ENCODE measurements at places on chromosomes 11 and 22.

DNA sequence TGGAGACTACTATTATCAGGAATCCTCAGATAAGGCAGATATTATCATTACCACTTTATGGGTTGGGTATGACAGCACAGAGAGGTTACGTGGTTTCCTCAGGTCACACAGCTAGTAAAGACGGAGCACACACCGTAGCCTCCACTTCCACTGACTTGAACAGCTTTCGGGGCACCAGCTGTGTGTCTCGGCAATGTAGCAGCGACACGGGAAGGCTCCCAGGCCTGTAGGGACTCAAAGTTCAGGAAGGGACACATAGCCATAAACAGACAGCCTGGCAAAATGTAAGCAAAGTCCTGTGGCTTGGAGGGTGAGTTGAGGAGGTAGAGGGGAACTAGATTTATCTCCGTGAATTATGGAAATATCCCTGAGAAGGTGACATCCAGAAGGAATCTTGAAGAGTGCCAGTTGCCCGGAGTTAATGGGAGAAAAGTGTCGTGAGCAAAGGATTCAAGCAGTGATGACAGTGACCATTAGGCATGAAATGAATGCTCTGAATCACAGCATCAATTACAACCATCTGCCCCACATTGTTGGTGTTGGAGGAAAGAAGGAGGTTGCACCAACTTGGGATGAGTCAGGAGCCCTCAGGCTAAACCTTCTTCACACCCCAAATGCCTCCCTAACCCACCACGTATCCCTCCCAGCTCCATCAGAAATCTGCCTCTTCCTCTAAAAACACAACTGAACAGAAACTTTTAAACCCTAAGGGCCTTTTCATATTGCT lies 106.7 kb upstream of the ASPHD2 start:
- no peak for DNase-seq

DNA sequence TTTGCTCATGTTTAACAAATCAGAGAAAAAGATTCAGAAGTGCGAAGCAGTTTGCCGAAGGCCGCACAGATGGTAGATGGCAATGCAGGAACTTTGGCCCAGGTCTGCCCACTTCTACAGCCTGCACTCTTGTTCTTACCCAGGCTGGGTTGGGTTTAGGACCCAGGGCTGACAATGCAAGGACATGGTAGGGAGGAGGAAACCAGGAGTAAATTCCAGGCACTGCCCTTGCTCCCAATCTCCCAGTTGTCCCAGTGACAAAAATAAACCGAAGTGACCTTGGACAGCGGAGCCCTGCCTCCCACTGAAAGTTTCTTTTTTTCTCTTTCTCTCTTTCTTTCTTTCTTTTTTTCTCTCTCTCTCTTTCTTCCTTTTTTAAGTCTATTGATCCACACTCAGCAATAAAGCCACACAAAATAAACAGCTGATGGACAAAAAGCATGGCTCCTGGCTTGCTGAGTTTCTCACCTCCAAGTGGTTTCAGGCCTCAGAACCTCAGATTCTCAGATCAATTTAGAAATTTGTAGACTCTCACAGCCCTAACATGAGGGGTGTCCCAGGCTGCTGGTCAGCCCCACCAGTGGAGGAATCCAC lies 33.5 kb upstream of the FCHSD2 start:
- DNase-seq: no peak

DNA sequence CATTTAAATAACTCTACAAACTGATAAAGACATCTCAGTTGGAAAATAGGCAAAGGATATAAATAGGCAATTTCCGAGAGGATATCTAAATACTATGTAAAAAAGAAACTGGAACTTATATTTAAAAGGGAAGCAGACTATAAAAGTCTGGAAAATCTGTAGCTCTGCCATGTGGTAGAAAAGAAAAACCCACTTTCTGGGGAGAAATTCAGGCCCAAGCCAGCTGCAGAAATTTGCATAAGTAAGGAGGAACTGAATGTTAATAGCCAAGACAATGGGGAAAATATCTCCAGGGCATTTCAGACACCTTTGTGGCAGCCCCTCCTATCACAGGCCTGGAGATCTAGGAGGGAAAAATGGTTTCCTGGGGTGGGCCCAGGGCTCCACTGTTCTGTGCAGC lies 97.8 kb upstream of the ZBED5 start:
- no peak for DNase-seq

DNA sequence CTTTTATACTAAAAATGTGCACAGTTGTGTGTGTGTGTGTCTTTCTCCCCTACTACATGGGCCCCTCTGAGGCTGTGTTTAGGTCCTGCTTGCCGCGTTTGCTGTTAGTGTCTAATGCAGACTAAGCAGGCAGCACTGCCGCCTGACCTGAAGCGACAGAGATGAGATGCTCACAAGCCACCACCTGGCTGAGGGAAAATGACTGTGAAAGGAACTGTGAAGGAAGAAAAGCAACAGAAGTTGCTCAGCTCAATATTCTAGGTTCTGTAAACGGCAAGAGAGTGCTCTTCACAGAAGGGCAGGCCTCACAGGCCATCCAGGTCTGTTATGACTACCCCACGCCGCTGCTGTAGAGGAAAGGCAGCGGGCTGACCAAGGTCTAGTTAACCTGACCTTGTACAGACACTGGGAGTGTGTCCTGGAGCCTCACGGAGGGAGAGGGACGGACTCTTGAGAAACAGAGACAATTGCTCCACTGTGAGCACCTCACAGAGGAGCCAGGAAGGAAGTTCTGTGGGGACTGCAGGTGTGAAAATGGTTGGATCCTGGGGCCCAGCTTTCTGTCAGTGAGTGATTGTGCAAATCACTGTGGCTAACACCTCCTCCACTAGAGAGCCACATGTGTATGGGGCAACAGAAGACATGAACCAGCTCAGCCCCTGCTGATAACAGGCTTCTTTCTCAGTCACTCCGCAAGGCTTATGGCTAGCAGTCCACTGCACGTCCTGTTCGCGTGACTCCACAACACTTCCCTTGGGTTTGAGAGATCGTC lies 31.3 kb upstream of the YPEL1 start:
- no peak for DNase-seq

GRCh38 chr11:20066783-20067156 lies 93.5 kb downstream of the DBX1 start:
- DNase-seq: no peak

GRCh38 chr11:78214331-78215194 lies 25.8 kb downstream of the USP35 start:
- DNase-seq: no peak

DNA sequence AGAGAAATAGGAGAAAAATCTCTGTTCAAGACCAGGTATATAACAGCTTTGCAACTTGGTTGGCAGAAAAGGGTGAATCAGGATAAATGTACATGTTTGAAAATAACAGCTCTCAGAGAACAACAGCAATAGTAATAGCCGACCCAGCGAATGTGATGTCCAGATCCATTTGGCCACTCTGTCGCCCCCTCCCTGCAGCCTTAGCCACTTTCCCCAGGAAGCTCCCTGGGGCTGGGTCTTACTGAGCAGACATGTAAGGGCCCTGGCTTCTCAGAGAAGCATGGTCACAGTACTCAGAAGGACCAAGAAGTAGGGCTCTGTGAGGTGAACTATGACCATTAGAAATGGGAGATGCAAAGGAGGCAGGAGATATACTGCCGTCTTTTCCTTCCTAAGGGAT lies 154.1 kb upstream of the SNX19 start:
- DNase-seq: no peak

DNA sequence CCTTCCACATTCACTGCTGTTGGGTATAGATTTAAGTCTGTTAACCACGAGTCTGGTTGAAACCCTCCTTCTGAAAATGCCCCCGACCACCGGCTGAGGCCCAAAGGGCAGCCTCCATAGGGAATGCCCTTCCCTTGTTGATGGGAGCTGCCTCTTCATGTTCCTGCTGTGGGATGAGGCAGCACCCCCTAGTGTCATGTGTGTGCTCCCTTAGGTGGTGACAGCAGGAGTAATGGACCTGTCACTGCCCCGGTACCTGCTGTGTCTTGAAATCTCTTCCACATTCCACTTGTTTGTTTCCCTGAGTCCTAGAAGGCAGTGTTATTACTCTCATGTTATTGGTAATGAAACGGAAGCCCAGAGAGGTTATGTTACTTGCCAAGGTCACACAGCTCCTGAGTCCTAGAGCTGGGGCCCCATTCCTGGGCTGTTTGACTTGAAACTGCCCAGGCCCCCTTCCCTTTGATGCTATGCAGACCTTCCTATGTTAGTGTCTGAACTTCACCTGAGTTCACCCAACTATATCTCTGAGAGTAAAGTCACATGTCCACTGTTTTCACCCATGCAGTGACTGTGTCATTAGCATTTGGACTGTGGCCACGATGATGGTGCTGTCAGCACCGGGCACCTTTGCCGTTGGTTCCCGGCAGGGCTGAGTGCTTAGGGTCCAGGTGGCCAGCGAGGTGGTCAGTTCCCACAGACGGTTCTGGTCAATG lies 234.3 kb downstream of the TBC1D22A start:
- DNase-seq: no peak

- no peak for DNase-seq
Observed at GRCh38 chr22:34587357-34588356, 478.3 kb upstream of the ISX start.

DNA sequence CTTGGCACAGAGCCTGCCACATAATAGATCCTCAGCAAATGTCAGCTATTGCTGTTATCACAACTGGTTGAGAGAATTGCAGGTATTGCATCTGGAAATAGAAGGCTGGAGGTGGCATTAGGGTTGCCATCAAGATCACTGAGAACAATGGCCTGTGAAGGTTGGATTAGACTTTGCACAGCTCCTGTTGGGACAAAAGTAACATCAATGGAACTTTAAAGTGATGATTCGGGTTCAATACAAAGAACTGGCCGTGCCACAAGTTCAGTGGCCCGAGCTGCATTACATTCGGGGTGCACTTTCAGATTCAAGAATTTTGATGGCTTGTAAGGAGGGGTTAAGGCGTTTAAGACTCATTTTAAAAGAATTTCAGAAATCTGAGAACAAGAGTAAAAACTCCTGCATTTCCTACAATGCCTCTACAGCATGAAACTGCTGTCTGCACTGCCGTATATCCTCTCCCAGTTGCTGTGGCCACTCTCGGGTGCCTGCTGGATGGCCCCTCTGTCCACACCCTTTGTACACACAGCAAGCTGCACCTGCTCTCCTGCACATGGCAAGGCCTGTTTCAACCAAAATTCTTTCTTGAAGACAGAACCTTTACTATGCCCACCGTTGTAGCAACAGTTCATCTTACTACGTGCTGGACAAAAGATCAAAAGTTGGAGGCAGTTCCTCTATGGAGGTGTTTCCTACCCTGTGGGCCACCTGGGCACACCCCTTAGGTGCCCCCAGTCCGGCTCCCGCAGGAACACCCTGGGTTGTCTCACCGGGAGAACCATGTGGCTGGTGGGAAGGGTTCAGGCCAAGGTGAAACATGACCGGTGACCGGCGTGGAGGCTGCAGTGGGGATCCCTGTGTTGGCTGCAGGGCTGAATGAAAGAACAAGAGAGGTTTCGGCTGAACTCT lies 17.5 kb upstream of the SHANK2 start:
- DNase-seq: no peak

GRCh38 chr11:111520560-111520959 lies 6.0 kb downstream of the HOATZ start:
- DNase-seq: no peak

DNA sequence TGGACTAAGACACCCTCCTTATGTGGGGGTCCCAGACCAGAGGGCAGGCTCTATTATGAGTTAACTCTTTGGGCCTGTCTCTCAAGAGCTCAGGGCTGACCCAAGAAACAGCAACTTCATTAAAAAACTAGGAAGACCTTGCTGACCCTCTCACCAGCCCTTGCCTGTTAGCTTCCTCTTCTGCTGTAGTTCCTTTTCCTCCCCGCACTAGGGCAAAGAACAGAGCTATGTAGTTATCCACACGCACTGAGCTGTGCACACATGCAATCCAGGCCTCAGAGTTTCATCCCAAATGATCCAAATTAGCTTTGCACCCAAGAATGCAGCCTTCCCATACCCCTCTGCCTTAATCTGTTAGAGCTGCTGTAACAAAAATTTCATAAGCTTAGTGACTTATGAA lies 539.6 kb upstream of the CADM1 start:
- no peak for DNase-seq

DNA sequence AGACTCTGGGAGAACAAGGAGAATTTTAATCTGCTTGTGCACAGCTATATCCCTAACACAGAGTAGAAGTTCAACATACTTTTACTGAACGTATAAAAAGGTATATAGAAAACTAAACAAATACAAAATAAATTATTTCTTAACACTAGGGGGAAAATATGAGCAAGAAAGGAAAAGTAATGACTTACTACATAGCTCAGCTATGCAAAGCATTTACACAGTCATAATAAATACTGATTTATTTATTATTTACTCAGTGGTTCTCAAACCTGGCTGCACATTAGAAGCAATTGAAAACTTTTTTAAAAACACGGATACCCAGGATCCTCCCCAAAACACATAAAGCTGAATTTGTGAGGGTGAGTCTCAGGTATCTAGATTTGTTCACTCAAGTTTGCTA lies 182.5 kb downstream of the TTC28 start:
- DNase-seq: no peak

GRCh38 chr11:19345519-19345847 lies 104.7 kb upstream of the E2F8 start:
- no peak for DNase-seq

GRCh38 chr22:19974268-19974861 lies 32.7 kb upstream of the TXNRD2 start:
- no peak for DNase-seq

- no peak for DNase-seq
Observed at GRCh38 chr11:11439591-11439990, 86.5 kb upstream of the CSNK2A3 start.

DNA sequence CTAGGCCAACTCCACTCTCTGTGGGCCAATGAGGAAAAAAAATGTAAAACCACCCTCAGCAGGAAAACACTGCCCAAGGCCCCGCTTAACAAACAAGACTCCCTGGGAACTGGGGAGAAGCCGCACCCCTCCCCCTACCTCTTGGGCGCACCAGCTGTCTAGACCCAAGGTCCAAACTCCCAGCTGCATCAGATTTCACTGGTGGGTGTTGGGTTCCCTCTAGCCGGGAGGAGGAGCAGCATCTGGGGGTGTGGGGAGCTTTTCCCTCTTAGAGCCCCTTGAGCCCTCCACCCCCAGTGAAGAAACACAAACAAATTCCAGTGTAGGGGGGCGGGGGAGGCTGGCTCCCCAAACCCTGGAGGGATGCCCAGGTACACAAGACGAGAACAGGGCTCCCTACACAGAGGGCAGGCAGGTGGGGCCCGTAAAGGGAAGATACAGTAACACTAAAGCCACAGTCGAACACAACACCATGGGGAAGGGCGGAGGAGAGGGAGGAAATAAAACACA lies 64.9 kb downstream of the NECTIN1 start:
- DNase-seq: no peak

- DNase-seq: no peak
Observed at GRCh38 chr11:9861860-9862725, 198.2 kb downstream of the SWAP70 start.

DNA sequence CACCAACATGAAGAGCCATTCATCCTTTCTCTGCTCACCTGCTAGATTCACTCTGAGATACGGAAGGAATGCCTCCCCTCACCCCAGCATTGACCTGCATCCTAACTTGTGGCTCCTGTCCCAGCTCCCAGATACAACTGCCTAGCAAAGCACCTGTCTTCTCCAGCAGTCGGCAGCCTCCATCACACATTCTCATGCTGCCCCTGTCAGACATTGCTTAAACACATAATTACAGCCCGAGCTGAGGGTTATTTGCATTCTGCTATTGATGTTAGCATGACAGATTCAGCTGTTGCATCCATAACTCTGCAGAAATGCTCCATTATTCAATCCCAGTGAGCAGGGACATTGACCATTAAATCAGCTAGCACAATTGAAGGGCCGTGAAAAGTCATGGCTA lies 184.4 kb upstream of the NARS2 start:
- DNase-seq: no peak

GRCh38 chr11:85281550-85281949 lies 345.6 kb downstream of the DLG2 start:
- DNase-seq: no peak

- DNase-seq: no peak
Observed at GRCh38 chr11:116690611-116691010, 82.2 kb downstream of the BUD13 start.
